Hypothalamus (tissue), 51 donors: ENCODE measurements at places on chromosomes 6 and 20.

DNA sequence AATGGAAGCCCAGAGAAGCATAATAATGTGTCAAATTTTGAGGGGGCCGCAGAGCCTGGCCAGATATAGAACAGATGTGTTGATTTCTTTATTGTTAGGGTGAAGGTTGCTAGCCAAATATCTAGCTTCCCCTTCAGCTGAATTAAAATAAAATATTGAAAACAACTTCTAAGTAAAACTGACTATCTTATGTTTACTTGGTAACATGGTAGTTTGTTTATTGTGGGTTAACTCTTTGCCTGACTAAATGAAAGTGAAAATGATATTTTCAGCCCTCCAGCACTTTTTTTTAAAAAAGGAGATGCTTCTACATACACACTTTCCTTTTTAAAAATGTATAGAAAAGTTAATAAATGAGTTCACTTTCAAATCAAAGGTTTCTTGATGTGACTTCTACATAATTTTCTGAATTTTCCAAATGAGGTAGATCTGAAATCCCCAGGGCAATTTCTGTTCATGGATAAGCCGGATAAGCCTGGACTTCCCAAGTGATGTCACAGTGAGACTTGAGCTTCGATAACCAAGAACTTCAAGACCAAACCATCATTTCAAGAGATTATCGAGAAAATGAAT lies 172.1 kb upstream of the OLIG3 start:
- no peak for DNase-seq

- DNase-seq: no peak
Observed at GRCh38 chr6:137928286-137928685, 61.2 kb downstream of the TNFAIP3 start.

DNA sequence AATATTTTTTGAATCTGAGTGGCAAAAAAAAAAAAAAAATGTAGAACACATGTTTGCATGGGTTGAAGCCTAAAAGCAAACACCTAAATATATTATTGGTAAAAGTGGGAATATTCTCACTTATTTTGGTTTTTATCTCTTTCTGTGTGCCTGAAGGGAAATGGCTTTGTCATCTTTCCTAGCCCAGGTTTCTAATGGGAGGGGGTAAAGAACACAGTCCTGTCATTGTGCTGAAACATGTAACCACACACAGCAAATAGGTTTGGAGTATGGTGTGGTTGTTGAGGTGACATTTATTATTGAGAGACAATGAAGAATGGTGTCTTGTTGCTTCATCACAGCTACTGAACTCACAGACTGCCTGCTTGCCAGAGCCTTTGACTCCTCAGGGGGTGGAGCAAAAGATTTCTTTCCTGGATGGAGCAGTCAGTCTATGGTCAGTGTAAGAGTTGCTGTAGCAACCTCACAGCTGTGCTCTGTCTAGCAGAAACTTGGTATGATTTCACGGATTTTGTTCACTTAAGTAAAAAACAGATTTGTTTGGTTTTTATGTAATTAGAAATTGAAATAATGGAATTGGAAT lies 70.2 kb downstream of the CEP57L1 start:
- DNase-seq: no peak

DNA sequence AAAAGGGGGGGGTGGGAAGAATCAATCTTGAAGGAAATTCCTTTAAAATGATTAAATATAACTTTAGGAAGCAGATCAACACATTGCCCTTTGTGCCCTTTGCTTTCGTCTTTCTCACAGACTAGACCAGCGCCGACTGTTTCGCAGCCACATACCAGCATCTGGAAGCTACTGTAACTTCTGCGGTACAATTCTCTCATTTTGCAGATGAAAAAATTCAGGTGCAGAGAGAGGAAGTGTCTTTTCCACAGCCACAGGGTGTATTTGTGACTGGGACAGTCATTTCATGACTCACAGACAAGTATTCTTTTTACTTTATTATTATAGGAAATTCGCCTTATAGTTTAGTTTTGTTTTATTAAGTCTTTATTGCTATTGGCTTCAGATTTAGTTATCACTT lies 84.2 kb downstream of the UST start:
- DNase-seq: no peak
